ENCODE measurements at places on chromosomes 1 and 21. TPM values are rescaled to one million over a fixed set of nuclear protein-coding genes. Genes with fewer than 3 reads are reported as not detected.
A peak's percentile ranks its signal among the peaks of the same experiment; 100 is the strongest.

DNA sequence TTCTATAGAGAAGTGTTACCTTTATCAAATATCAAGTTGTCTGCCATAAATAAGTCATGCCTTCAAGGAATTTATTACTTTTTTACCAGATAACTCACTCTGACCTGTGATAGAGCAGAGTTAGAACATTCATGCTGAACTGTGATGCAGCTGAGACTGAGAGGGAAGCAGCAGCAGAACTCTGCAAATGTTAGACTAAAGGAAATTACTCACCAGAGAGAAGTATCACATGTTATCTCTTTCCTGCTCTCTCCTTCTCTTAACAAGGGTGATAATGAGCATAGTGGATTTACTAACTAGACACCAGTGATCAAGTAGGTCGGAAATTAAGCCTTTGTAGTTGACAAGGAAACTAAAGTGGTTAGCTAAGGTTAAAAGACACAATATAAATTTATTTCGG lies 181.6 kb downstream of the RASAL2 start:
- DNase-seq: no peak

DNA sequence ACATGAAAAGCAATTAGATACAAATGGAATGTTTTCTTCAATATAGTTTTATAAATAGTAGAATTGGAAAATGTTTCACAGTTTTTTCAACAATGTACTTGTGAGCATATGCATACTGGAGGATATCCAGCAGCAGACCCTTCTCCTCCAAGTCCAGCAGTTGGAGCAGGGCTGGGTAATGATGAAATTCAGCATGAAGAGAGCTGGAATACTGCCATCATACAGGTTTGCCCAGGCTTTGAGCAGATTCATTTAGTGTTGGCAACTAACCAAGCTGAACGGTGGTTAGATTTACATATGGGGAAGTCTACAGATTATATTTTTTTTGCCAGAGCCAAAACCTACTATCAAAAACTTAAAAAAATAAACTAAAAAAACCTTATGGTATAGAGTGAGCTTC lies 38.3 kb downstream of the WDR3 start:
- no peak for DNase-seq

GRCh38 chr1:43766818-43767525 lies 59.6 kb downstream of the ST3GAL3 start:
- no peak for DNase-seq

C1orf94 gene
- total RNA-seq: not detected

- peak; percentile 73 for DNase-seq
These were observed 54.8 kb upstream of the SOD1 start for GRCh38 chr21:31604591-31605190.

- no peak for DNase-seq
These were observed 671 bp downstream of the HNRNPU start for GRCh38 chr1:244863491-244864252.

DNA sequence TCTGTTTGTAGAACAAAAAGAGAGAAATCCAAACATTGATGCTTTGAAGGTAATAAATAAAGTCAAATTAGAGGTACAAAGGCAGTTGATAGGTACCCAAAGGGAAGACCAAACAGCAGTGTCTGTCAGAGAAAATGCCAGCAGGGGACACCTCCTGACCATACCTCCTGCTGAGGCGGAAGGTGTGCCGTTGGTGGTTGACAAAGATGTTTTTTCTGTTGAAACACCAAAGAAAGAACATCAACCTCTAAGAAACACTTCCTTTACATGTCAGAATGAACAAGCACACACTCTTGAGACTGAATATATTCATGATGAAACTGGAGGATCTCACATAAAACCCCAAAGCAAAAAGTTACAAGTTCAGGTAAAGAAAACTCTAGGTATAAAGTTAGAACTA lies 128.3 kb downstream of the MACF1 start:
- DNase-seq: no peak

HCN3 gene
- 9.0 TPM for total RNA-seq

DNA sequence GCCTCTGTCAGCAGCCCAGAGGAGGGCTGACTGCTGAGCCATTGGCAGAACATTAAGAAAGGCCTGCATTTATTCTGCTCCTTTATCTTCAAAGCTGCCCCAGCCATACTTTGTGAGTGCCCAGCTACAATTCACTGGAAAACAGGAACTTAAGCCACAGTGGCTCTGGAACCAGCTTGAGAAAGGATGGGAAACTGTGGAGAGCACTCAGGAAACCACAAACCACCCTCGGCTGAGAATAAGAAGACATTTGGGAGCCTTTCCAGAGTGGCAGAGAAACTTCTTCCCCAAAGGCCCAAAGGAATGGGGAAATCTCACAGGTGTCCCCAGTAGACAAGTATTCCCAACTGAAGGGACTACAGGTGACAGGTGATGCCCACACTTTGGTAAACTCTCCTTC lies 1.8 kb downstream of the LAMB3 start:
- no peak for DNase-seq

- no peak for DNase-seq
These were observed at the start of gene TNNT2 for GRCh38 chr1:201377611-201378092. Gene TNNT2 (minus strand): TSS chr1:201377680. CDS start chr1:201373254, 4,426 bp downstream.

KCNT2 gene
- not detected for total RNA-seq

DNA sequence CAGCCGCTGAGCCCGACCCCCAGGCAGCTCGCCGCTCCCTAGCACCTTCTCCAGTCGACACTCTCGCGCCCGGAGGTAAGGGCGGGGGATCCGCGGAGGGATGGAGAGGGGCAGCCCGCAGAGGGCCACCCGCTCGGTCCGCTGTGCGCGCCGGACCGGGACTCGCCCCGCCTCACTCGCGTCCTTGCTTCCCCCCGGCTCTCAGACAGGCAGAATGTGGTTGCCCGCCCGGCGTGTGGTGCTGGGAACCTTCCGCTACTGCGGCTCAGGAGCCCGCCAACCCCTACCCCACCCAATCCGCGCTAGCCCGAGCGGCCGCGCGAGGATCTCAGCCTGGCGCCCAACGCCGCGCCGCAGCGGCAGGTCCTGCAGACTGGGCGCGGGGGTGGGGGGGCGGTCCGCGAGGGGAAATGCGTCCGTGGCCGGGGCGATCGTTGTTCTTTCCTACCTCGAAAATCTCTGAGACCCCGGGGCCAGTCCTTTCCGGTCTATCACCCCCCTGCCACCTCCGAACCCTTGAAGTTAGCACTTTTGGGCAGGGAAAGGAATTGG lies 404 bp downstream of the LRRC8C start:
- DNase-seq: peak; percentile 85

GRCh38 chr1:24572301-24572700 lies 16.4 kb downstream of the NCMAP start:
- peak; percentile 24 for DNase-seq

S100A2 gene
- not detected for total RNA-seq

DNA sequence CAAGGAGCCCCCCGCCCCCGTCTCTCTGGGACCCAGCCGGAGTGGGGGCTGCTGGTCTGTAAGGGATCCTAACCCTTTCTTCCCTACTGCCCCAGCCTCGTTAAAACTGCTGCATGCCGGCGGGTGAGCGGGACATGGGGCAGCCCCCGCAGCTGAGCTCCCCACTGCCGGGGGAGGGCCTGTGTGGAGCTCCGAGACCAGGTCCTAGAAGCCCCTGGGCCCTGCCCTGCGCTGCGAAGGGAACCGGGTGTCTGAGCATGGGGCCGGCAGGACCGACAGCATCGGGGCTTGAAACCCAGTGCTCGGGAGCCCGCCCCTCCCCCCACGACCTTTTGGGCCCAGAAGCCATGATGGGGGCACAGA lies 9.2 kb upstream of the COL6A1 start:
- DNase-seq: peak; percentile 21

DNA sequence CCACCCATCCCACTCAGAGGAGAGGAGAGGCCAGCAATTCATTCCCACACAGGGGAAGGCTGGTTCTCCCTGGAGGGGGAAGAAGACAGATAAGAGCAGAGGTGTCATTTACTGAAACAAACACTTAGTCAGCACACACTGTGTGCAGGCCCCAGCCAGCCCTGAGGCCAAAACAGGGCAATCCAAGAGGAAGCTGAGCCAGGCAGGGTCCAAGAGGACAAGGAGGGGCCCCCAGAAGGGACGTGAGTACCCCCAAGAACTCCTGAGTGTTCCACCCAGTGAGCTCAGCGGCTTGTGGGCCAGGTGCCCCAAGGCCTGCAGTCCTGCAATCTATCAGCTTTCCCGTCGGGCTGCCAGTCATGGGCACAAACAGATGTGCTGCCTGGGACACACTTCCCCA lies 15.8 kb downstream of the ADGRB2 start:
- DNase-seq: no peak

GRCh38 chr1:43552813-43553212 lies 22.1 kb downstream of the PTPRF start:
- DNase-seq: no peak

SPOCD1 gene
- not detected for total RNA-seq

DNA sequence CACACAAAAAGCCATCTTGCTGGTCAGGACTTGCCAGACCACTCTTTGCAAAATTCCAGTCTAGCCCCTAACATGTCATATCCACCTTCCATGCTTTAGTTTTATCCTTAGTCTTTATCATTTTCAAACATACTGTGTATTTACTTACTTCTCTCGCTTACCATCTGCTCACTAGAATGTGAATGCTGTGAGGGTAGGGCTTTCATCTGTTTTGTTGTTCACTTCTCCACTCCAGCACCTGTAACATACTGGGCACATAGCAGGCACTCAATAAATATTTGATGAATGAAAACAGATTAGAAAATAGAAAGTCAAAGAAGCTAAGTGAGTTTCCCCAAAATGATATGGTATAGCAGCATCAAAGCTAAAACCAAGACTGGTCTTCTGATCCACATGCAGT lies 79.9 kb downstream of the OLFML2B start:
- DNase-seq: no peak

- DNase-seq: no peak
These were observed 37.7 kb upstream of the VN1R5 start for GRCh38 chr1:247218121-247218651.

GRCh38 chr1:14843525-14843924 lies 245.0 kb downstream of the KAZN start:
- DNase-seq: no peak

DNA sequence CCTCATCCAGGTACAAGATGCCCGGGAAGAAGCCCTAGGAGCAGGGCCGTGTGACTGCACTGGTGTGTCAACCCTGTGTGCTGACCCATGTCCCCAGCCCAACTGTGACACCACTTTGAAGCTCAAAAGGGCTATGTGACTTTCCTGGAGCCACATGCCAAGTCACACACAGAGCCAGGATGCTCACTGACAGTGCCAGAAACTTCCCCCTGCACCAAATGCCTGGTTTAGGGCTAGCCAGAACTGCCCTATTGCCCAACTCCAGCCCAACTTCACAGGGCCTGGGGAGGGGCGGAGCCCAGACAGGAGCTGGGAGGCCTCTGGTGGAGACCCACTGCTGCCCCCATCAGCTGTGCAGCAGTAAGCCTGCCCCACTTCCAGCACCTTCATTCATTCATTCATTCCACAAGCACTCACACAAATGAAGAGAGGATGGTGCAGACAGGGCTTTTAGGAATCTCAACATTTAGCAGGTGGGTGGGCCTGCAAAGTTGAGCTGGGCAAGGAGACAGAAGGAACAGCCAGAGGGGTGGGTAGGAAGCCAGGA lies 36.7 kb downstream of the KCNQ4 start:
- DNase-seq: no peak

ZNF648 gene
- not detected for total RNA-seq

TNFRSF4 gene
- total RNA-seq: 1.8 TPM

DNA sequence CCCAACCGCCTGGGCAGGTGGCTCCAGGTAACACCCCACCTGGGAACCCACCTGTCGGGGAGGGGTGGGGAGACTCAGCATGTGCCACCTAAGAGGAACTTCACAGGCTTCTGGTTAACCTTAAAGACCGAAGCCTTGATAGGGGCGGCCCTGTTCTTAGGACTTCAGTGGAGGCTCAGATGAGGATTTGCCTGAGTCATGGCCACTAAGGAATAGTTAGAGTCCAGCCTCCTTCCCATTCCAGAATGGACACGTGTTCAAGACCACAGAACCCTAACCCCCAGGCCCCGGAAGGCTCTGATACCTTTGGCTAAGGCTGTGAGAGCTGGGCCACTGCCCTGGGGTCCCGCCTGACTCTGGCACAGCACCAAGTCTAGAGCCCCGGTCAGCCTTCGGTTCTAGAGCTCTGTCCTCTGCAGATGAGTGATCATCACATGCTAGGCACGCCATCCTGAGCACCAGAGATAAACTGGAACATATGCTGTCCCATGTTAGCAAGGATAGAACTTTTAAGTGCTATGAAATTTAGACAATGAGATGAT lies 20.3 kb downstream of the PADI6 start:
- no peak for DNase-seq

- no peak for DNase-seq
These were observed 30.6 kb downstream of the QSOX1 start for GRCh38 chr1:180185281-180185680.

- DNase-seq: no peak
These were observed 74.8 kb upstream of the TINAGL1 start for GRCh38 chr1:31501505-31501904.

C4BPA gene
- not detected for total RNA-seq

DNA sequence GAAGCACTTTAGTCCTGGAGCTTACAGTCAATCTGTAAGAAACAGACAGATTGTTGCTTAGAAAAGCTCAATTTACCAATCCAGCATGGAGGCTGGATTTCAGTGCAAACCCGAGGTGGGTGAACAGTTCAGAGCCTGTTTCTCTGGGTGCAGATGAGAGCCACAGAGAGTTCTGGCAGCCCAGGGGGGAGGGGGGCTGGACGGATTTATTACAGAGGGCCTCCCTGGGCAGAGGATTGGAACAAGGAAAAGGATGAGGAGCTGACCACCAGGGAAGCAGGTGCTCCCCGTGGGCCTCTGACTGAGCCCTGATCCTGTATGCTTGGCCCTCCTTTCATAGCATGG lies 38.0 kb upstream of the EPS8L3 start:
- DNase-seq: no peak

- DNase-seq: no peak
These were observed 167.5 kb downstream of the CLIC6 start for GRCh38 chr21:34836103-34836932.

DNA sequence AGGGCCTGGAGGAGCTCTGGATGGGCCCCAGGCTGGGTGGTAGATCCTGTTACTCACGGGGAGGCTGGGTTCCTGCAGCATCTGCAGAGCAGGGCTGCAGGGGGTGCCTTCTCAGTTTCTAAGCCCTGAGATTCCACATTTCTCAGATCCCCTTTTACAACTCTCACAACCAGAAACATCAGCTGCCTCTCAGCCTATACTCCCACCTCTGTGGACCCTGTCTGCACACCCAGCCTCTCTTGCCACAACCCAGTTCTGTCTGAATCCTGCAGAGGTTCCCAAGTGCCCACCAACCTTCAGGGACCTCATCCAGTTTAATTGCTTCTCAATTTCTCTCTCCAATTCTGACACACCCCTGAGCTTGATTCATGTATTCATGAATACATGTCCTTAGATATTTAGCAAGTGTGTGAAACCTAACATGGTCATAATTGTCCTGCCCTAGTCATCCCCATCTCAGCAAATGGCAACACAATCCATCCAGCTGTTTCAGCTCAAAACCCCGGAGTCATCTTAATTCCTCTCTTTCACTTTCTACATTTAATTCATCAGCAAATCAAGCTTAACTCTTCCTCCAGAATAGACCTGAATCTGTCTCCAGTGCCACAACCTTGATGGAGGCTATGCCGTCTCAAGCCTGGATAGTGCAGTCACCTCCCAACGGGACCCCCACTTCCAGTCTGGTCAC lies 57.0 kb upstream of the NEK2 start:
- DNase-seq: no peak

ACBD3 gene
- 60.6 TPM for total RNA-seq

INAVA gene
- total RNA-seq: 0.34 TPM

TMPRSS3 gene
- 0.22 TPM for total RNA-seq

- no peak for DNase-seq
These were observed 4.3 kb downstream of the SKI start for GRCh38 chr1:2232255-2232915.

Data from B cell (primary cell).